Stimulated activated naive CD8-positive, alpha-beta T cell treated with anti-CD3 and anti-CD28 coated beads, Interleukin-15, amount 100 ng/mL, for 72 hours (primary cell): ENCODE measurements at places on chromosomes 11 and 22.

- no peak for DNase-seq
Observed at GRCh38 chr11:27991736-27992135, 116.2 kb downstream of the KIF18A start.

- no peak for DNase-seq
Observed at GRCh38 chr11:8086001-8086479, 5.0 kb downstream of the TUB start.

DNA sequence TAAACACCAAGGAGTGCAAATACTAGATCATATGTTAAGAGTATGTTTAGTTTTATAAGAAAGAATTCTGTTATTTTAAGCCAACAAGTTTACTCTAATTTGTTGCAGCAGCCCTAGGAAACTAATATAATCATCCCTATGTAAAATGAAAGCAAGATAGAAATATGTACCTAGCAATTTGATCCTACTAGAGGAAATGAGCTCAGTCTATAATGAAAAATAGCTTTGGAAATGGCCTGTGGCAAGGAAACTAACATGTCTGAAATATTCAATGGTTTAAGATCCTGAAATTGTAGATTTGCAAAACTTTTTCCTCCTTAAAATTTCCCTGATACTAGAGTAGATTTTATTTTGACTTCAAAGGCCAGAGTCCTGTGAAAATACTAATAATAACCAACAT, 112.7 kb upstream of the SLC5A12 start:
- DNase-seq: no peak

GRCh38 chr22:48594757-48595510, 1232.7 kb downstream of the BRD1 start:
- no peak for DNase-seq

GRCh38 chr22:40709752-40710413, 30.6 kb downstream of the MCHR1 start:
- DNase-seq: no peak

DNA sequence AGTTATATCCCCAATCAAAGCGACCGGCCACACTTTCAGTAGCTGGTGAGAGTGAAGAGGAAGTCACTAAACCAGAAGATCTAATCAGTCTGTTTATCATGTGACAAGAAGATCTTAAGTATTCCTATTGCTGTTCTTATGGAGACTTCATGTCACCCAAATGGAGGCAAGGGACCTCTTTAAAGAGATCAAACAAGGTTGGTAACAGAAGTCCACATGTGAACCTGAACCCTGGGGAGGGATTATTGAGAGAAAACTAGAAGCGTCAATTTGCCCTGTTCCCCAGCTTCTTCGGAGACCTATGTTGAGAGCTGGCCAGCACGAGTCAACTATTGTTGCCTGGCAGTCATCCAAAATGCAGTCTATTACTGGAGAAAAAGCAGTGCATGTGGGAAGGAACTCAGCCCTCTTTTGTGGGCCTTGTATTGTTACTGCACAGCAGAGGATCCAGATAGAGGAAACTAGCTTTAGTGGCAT, 76.9 kb upstream of the CTSC start:
- no peak for DNase-seq

DNA sequence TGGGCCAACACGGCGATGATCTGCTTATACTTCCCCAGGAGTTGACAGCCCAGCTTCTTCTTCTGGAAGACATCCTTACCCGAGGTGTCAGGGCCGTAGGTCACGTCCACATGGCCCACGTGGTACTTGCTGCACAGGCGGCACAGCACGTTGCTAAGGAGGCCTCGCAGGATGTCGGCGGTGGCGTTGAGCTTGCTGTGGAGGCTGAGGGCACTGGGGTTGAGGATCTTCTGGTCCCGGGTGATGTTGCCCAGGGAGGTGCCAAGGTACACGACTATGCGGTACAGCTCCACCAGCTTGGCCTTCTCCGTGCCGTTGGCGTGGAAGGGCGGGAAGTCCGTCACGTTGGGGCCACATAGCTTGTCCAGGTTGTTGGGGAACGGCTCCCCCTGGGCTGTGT, 2.9 kb downstream of the LIF start:
- DNase-seq: no peak

- no peak for DNase-seq
Observed at GRCh38 chr22:24683691-24684090, 80.7 kb downstream of the GGT1 start.

- DNase-seq: no peak
Observed at GRCh38 chr22:22389467-22389866, 119.1 kb downstream of the ZNF280B start.

DNA sequence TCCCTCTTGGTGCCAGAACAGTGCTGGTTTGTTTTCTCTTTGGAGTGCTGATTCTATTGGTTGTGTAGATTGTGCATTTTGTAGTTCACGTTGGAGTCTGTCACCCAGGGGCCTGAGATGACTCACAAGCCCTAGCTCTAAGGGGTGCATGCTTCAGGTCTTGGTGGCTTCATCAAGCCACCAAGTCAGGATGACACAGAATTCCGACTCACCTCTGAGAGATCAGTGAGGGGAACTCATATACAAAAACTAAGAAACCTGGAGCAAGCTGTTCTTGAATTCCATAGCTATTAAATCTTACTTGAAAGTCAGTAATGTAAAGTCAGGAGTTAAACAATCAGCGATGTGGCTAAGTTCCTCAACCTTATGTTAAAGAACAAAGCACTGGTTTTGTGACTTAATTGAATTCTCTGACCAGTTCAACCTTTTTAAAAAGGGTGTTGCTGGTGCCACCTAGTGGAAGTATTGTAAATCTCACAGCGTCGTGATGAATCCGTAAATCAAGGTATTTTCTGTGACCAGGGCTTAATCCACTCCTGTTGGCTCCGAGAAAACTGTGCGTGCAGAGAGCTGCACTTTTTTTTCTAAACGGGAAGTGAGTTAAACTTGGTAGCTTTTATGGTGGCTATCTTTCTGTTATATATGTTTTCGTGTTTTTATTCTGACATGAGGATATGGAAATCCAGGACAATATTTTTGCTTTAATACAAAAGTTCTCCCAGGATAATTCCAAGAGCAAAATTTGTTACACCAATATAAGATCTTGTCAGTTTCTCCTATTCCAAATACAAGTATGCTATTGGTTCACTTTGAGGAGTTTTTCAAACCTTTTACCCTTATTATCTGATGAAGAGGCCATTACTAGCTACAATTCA, 14.6 kb downstream of the MMP13 start:
- peak; percentile 58 for DNase-seq

DNA sequence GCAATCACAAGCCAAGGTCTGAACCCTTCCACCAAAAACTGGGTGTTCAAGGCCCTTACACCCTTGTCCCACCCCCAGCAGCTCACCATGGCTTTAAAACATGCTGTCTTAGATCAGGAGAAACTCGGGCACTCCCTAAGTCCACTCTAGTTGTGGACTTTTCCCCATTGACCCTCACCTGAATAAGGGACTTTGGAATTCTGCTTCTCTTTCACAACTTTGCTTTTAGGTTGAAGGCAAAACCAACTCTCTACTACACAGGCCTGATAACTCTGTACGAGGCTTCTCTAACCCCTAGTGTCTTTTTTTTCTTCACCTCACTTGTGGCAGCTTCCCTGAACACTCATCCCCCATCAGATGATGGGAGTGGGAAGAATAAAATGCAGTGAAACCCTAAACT, 15.0 kb downstream of the HTR3A start:
- DNase-seq: no peak

DNA sequence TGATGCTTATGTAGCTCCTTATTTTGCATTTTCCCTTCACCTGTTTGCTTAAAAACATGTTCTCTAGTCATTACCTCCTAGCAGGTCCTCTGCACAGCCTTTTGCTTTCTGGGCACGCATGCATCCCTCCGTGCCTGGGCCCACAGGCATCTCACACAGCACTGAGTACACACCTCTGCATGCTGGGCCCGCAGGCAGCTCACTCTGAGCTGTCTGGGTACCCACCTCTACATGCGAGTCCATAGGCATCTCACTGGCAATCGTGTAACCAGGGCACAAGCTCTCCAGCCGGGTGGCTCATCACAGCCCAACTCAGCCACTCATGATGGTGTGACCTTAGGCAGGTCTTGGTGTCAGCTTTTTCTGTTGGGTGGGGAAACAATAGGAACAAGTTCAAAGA, 68.7 kb upstream of the GAL start:
- no peak for DNase-seq

DNA sequence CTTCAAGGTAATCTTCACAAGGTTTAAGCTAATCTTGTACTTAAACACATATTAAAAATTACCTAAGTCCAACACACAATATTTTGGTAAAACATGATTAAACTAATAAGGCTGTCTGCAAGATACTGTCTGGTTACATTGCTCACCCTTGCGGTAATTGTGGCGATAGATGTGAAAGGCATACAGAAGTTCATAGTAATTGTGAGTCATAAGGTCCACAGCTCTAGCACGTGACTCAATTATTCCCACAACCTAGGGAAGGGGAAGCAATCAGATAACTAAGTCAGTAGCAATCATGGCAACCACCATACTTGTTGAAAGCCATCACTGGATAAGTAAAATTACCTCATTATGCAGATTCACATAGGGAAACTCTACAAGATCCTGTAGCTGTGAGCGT, 30.5 kb upstream of the FNBP4 start:
- peak; percentile 39 for DNase-seq

- DNase-seq: no peak
Observed at GRCh38 chr11:128282053-128282452, 305.3 kb downstream of the ETS1 start.

- DNase-seq: no peak
Observed at GRCh38 chr22:19851291-19852176, 3.1 kb downstream of the GNB1L start.

DNA sequence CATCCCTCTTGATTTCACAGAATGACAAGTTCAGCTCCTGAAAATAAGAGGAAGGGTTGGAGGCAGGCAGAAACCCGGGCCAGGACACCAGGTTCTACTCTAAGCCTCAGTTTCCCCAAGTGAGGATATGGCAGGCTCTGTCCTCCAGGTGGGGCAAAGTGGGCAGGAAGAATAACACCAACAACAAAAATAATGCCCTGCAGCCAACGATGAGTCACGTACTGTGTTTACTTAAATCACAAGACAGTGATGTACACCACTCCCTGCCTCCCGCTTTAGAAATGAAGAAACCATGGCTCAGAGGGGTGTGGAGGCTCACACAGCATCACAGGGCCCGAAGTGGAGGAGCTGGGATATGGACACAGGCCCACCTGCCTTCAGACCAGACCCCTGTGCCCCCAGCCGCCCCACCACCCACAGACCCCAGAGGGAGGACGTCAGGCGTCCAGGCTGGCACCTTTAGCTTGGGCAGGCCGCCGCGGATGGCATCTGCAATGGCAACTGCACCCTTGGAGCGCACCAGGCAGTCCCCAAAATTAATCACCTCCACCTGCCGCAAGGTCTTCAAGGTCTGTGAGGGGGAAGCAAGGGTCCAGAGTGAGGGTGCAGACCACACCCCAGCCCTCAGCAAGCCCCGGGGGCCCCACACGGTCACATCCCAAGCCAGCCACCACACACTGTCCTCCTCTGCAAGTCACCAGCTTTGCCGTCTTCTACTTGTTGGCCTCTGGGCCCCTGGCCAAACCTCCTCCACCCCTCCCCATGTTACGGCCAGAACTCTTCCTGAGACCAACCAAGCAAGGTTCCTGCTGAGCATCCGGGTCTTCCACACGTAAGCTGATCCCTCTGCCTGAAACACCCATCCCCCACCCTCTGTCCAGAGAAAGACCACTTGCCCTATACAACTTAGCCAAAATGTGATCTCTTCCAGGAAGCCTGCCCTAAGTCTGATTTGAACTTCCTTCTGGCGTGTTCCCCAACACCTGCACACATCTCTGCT, 15.8 kb upstream of the CHADL start:
- no peak for DNase-seq

DNA sequence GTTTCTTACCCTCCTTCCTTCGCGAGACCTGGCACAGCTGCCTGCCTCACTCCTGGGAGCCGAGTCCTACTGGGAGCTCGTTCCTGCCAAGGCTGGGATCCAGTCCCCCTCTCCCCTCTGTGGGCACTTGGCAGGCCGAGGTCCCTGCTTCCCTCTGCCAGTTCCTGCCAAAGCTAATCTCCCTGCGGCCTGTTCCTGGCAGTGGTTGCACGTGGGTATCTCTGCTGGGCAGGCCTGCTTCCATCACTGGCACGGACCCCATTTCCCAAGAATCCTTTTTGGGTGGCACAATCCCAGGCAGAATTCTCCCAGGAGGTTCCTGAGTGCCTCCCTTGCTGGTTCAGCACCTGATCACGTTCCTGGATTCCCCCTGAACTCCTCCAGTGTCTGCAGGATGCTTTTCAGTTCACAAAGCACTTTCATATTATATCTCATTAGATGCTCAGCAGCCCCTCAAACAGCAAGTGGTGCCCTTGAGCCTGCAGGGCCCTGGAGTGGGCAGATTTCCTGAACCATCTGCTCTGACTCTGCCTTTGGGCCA, 96.5 kb downstream of the RRM1 start:
- no peak for DNase-seq

DNA sequence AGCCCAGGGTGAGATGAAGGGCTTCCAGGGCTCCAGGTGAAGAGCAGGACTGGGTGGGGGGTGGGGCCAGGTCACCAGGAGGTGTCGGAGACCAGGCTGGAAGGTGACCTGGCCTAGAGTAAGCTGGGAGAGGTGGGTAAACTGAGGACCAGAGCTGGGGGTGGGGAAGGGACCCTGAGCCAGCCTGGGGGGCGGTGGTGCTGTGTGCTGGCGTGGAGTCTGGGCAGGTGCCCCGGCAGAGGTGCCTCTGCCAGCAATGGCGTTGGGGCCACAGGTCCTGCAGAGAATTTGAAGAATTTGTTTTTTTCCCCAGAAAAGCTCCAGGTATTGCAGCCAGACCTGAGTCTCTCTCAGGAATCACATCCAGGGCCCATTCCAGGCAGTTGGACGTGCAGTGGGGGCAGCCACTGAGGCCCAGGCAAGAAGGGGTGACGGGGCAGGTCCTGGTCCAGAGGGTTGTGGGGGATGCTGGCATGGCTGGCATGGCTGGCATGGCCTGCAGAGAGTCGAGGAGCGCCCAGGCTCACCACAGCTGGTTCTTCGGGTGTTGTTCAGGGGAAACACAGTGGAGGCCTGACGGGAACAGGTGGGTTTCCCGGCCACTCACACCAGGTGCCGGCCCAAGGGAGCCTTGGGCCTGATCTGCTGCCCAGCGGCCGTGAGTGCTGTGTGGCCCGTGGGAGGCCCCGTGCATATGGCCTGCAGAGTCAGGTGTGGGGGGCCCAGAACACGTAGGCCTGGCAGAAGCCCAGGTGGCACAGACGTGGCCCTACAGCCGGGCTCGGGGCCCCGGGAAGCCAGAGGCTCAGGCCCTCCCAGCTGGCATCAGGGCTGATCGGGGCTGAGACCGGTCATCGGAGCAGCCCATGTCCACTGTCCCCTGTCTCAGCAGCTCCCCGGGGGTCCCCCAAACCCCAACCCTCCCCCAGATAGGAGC, 6.4 kb upstream of the MUC6 start:
- no peak for DNase-seq

- no peak for DNase-seq
Observed at GRCh38 chr11:93957397-93957952, 63.7 kb upstream of the HEPHL1 start.

DNA sequence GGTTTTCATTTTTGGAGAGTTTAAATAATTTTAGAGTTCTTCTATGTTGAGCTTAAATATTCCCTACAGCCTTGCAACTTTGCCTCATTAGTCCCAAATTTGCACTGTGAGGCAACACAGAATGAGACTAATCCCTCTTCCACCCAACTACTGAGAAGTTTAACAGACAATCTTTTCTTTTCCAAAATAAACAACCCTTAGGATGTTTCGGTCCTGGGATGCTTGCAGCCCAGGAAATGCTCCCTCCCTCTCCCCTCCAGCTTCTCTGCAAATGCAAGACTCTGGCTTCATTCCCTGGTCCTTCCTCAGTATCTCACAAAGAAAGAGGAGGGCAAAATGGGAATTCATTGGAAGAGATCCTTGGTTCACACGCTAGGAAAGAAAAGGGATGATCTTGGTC, 222.5 kb downstream of the ST3GAL4 start:
- DNase-seq: no peak
